ENCODE measurements at places on chromosomes 13 and 19. TPM values are rescaled to one million over a fixed set of nuclear protein-coding genes. Genes with fewer than 3 reads are reported as not detected.
A peak's percentile ranks its signal among the peaks of the same experiment; 100 is the strongest.

- peaks cover 51% of the 10 kb centered on the region for H3K4me1 ChIP-seq
- H3K27ac ChIP-seq: peak within 1 kb of the TSS; percentile 94
- H3K27me3 ChIP-seq: no peaks in the 10 kb centered on the region
Measured at GRCh38 chr19:55384131-55384919, at the start of gene TMEM238. TSS of gene TMEM238 (minus strand) at chr19:55384292. CDS start at chr19:55384259, 33 bp downstream.

MAP4K1 gene
- polyA plus RNA-seq: 12.2 TPM

SMAD9 gene
- 26.9 TPM for polyA plus RNA-seq

GRCh38 chr13:76570510-76570971 lies 315.7 kb downstream of the KCTD12 start:
- H3K4me1 ChIP-seq: no peaks in the 10 kb centered on the region
- H3K27ac ChIP-seq: peak overlapping the region; percentile 37
- no peak overlapping the region for H3K4me3 ChIP-seq
- DNase-seq: peak; percentile 43
- H3K36me3 ChIP-seq: no peaks in the 10 kb centered on the region

DNA sequence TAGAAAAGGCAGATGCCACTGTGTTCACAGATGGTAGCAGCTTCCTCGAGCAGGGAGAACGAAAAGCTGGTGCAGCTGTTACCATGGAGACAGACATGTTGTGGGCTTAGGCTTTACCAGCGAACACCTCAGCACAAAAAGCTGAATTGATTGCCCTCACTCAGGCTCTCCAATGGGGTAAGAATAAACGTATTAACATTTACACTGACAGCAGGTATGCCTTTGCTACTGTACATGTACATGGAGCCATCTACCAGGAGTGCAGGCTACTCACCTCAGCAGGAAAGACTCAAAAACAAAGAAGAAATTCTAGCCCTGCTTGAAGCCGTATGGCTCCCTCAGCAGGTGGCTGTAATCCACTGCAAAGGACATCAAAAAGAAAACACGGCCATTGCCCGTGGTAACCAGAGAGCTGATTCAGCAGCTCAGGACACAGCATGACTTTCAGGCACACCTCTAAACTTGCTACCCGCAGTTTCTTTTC lies 197.7 kb downstream of the ZNF737 start:
- H3K4me3 ChIP-seq: no peak overlapping the region
- no peaks in the 10 kb centered on the region for H3K36me3 ChIP-seq
- peak; percentile 58 for DNase-seq
- H3K27ac ChIP-seq: no peak overlapping the region
- H3K4me1 ChIP-seq: no peaks in the 10 kb centered on the region
- no peaks in the 10 kb centered on the region for H3K27me3 ChIP-seq

DNA sequence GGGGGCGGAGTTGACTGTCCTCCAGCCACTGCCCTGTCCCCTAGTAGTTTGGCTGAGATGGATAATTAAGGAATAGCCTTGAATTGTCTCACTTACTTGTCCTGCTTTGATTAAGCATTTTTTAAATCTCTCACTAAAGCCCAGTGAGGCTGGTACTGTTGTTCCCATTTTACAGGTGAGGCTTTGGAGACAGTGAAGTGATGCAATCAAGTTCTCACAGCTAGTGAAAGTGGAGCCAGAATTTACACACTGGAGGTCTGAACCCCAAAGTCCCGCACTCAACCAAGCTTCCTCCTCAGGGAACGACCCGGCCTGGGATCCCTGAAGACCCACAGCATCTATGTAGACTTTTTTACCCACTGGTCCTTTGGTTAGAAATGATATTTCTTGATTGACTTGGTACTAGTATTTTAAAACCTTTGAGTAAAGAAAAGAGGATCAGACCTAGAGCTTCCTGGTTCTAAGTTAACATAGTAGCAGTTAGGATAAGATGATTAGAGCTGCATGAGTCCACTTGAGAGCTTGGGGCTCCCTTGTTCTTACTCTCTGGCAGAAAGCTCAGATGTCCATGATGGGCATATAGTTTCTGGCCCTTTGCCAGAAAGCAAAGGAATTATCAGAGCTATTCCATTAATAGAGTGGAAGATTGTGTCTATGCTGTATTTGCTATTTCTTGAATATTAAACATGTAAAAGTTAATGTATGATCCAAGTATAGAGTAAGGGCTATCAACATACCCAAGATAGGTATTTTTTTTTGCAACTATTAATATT lies 154.3 kb downstream of the LMO7 start:
- no peak overlapping the region for H3K4me3 ChIP-seq
- no peak for DNase-seq
- H3K27me3 ChIP-seq: no peaks in the 10 kb centered on the region
- no peak overlapping the region for H3K27ac ChIP-seq
- H3K36me3 ChIP-seq: no peaks in the 10 kb centered on the region

KIR3DL1 gene
- polyA plus RNA-seq: not detected

CLEC4M gene
- 0.67 TPM for polyA plus RNA-seq

CADM4 gene
- 313 TPM for polyA plus RNA-seq

GRCh38 chr13:28117689-28118377 lies 17.5 kb upstream of the FLT3 start:
- H3K4me3 ChIP-seq: no peak overlapping the region
- no peaks in the 10 kb centered on the region for H3K36me3 ChIP-seq
- no peaks in the 10 kb centered on the region for H3K27me3 ChIP-seq

GAS6 gene
- polyA plus RNA-seq: 67.6 TPM

DNA sequence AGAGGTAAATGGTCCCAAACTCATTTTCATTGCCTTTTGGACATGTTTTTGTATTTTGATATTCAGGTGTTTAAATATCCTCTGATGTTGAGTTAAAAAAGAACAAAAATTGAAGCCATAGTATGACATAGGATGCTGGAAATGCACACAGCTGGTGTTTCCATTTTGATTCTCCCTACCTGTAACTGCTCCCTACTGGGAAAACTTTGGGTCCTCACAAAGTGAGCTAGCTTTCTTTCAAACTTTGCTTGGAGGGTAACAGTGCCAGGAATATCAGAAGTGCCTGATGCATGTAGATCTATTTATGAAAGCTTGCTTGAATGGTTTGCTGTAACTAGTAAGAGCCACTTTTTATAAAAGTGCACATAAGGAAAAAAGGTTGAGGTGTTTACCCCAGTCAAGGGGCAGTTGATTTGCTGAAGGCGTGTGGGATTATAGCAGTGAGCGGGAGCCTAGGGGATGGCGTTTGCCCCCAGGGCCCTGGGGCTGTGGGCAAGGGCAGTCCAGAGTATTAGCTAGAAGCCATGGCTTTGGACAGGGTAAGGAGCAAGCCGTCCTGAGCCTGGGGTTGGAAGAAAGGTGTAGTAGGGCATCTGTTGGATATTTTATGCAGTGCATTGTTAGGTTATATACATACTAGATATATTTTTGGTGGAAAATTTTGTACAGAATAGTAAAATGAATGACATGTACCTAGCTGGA lies 4.3 kb downstream of the RPS9 start:
- H3K27me3 ChIP-seq: no peaks in the 10 kb centered on the region
- no peak overlapping the region for H3K4me3 ChIP-seq
- no peak for DNase-seq
- H3K36me3 ChIP-seq: peaks cover 77% of the 10 kb centered on the region

CD209 gene
- polyA plus RNA-seq: 0.95 TPM

U2AF1L4 gene
- polyA plus RNA-seq: 37.7 TPM

ASPDH gene
- polyA plus RNA-seq: 6.7 TPM

DNA sequence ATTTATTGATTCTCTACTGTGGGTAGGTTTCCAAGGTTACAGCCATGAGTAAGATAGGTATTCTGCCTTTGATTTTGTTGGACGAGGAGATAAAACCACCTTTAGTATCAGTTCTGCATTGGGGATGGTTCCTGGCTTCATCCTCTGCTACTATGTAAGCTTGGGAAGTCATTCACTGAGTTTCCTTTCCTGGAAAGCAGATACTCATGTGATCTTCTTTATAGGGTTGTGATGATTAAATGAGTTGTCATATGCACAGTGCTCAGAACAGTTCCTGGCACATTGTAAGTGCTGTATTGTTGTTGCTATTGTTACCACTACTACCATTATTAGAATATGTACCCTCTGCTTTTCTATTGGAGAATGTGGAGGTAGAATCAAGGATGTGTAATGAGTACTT lies 13.1 kb upstream of the WTIP start:
- no peaks in the 10 kb centered on the region for H3K4me1 ChIP-seq
- no peak overlapping the region for H3K27ac ChIP-seq
- no peaks in the 10 kb centered on the region for H3K27me3 ChIP-seq
- H3K36me3 ChIP-seq: peaks cover 51% of the 10 kb centered on the region

- H3K36me3 ChIP-seq: no peaks in the 10 kb centered on the region
- H3K4me3 ChIP-seq: no peak overlapping the region
Measured at GRCh38 chr19:34244611-34245299, 9.6 kb upstream of the GARRE1 start.

DNA sequence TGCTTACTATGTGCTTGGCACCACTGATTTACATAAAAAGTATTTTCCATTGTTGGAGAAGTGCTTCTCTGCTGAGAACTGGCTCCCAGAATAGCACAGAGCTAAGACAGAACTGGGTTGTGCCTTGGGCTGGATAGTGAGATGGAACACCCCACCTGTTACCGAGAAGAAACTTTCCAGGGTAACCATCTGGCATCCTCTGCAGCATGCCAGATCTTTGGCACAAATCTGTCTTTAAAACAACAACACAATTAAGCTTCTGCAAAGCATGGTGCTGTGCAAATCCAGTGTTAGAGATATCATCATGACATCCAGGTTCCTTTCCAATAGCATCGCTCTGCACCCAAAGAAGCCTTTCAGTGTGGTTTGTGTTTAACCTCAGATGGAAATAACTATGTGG lies 202.5 kb upstream of the RFC3 start:
- H3K36me3 ChIP-seq: no peaks in the 10 kb centered on the region
- no peak for DNase-seq
- H3K4me1 ChIP-seq: peaks cover 32% of the 10 kb centered on the region
- H3K4me3 ChIP-seq: no peak overlapping the region

DNA sequence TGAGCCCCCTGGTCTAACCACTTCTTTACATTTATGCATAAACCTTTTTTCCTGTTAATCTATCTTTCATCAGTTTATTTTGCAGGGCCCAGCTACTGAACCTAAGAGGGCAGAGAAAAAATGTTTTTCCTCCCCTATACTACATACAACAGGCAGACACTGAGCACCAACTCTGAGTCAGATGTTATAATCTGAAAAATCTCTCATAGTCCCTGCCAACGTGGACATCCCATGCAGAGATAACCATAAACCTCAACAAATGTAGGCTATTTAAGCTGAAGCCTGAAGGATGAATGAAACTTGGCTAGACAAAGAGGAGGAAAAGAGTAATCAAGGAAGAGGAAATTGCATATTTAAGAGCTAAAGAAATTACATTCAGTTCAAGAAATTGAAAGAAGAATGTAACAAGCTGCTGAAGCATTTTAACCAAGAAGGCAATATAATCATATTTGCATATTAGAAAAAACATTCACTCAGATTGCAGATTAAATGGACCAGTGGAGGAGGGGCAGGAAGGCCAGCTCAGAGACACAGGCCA lies 2.6 kb downstream of the NEK3 start:
- H3K27me3 ChIP-seq: no peaks in the 10 kb centered on the region
- H3K27ac ChIP-seq: no peak overlapping the region
- peaks cover 5% of the 10 kb centered on the region for H3K4me1 ChIP-seq
- no peak overlapping the region for H3K4me3 ChIP-seq

- no peak overlapping the region for H3K4me3 ChIP-seq
- no peaks in the 10 kb centered on the region for H3K36me3 ChIP-seq
- no peaks in the 10 kb centered on the region for H3K27me3 ChIP-seq
Measured at GRCh38 chr13:75934889-75935288, 298.8 kb downstream of the LMO7 start.

TICAM1 gene
- polyA plus RNA-seq: 5.6 TPM

SIGLEC12 gene
- polyA plus RNA-seq: not detected

A1BG gene
- polyA plus RNA-seq: 5.0 TPM

DNA sequence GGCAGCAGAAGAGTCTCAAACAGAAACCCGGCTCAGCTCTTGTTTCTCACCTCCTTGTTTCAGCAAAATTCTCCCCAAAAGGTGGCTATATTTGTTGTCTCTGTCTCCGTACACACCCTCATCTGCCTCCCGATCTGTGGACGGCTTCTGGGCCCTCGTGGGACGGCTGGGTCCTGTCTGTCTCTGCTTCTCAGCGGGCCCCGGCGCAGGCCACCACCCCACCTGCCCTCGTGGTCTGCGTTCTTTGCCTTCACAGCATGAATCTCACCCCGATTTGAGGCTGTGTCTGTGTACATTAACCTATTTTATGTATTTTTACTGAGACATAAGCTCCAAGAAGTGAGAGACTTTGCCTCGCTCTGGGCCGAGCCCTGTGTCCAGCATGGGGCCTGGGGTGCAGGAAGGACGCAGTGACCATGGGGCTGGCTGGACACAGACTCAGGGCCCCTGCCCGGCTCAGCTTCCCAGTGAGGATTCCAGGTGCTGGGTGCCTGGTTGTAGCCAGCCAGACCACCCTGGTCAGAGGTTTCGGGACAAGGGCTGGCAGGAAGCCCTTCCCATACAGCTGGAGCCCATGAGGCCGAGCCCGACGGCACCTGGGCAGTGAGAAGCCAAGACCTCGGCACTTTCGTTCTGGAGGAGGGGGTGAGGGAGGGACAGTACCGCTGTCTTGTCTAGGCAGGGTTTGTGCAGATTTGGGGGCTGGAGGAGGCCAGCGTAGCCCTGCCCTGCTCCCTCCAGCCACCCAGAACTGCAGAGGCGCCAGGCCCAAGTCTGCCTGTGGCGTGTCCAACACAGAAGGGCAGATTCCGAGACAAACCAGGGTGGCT lies 78.5 kb upstream of the MCF2L start:
- H3K4me1 ChIP-seq: peaks cover 45% of the 10 kb centered on the region
- peaks cover 30% of the 10 kb centered on the region for H3K27me3 ChIP-seq
- no peak overlapping the region for H3K27ac ChIP-seq
- no peak overlapping the region for H3K4me3 ChIP-seq
- no peak for DNase-seq

GRCh38 chr13:36763126-36763722 lies 55.8 kb upstream of the RFXAP start:
- no peak overlapping the region for H3K27ac ChIP-seq
- H3K4me1 ChIP-seq: no peaks in the 10 kb centered on the region
- no peaks in the 10 kb centered on the region for H3K27me3 ChIP-seq
- H3K36me3 ChIP-seq: no peaks in the 10 kb centered on the region

PTGER1 gene
- 0.54 TPM for polyA plus RNA-seq

PCDH8 gene
- 56.0 TPM for polyA plus RNA-seq

GRCh38 chr13:113238536-113238935 lies 29.1 kb downstream of the CUL4A start:
- peaks cover 36% of the 10 kb centered on the region for H3K36me3 ChIP-seq
- H3K27me3 ChIP-seq: no peaks in the 10 kb centered on the region
- no peak overlapping the region for H3K27ac ChIP-seq
- no peak overlapping the region for H3K4me3 ChIP-seq

ZNF417 gene
- 35.6 TPM for polyA plus RNA-seq

DNA sequence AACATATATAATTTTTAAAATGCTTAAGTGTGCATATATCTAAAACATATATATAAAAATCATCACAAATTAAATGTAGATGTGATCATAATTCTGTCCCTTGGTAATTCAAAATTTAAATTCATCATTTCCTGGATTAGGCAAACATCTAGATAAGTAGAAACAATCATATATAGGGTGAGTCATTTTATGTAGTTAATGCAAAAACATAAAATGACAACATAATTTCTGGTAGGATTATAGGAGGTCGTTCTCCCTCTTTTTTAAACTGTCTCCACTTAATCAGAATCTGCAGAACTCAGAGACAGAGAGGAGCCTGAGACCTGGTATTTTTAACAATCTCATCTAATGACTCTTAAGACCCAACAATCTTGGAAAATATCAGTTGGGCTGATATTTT lies 333.4 kb downstream of the KCTD12 start:
- H3K4me1 ChIP-seq: no peaks in the 10 kb centered on the region
- H3K27ac ChIP-seq: no peak overlapping the region
- no peaks in the 10 kb centered on the region for H3K27me3 ChIP-seq
- no peak overlapping the region for H3K4me3 ChIP-seq
- no peak for DNase-seq
- H3K36me3 ChIP-seq: no peaks in the 10 kb centered on the region

Data from spinal cord (tissue), 10 donors.